ENCODE measurements at places on chromosomes 6 and 20.

DNA sequence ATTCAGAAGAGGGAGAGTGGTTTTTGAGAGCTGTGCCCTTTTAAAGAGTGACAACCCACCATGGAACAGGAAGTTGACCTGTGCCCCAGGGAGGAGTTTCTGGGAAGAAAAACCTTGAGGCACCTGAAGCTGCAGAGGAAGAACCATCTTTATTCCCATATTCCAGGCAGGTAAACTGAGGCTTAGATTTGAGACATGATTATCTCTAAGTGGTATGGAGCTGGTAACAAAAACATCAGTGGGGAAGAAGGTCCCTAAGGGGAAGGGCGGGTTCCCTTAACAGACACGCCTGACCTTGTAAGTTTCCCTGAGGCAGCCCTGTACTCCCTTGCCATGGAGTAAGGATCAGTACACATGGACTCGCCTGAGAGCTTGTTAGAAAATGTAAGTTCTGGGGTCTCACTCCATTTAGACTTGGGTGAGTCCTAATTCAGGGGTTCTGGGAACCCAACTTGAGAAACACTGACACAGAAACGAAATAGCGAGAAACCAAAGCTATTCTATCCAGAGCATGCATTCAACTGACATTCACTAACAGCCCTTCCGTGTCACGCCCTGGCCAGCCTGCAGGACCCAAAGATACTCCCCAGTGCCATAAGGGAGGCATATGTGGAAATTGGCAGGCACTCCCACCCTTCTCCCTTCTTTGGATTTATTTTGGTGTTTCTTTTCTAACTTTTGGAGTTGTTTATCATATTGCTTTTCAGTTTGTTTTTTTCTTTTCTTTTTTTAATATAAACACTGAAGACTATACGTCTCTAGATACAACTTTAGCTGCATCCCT, 90.9 kb downstream of the DLGAP4 start:
- DNase-seq: no peak

- peak; percentile 64 for DNase-seq
Observed at GRCh38 chr20:32534661-32535240, 50.4 kb downstream of the NOL4L start.

DNA sequence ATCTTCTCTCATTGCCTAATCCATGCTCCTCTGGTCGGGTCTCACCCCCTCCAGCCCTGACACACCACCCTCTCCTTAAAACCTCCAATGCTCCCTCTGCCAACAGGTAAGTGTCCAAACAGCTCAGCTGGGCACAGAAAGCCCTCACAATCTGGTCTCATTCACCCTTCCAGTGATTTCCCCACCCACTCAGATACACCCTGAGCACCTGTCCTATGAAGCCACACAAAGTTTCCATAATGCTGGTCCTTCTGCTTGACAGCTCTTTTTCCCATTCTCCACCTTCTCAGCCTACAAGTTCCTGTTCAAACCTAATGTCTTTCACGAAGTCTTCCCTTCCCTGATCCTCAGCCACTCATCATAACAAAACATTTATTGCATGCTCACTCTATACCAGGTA, 70.1 kb upstream of the MRPS10 start:
- no peak for DNase-seq

GRCh38 chr6:110542311-110543024, 66.1 kb upstream of the SLC22A16 start:
- DNase-seq: no peak

Data from activated CD4-positive, alpha-beta T cell treated with anti-CD3 and anti-CD28 coated beads, Interleukin-2, Interleukin-6, amounts not matched to agents 100 ng/mL and 50 ng/mL, durations not matched to agents 16 hours and 8 hours (primary cell).